ENCODE measurements at places on chromosomes 1 and 21.

GRCh38 chr1:183267646-183268431 lies 81.8 kb downstream of the LAMC2 start:
- no peak for DNase-seq

- DNase-seq, result no peak
Observed at GRCh38 chr1:225388372-225388771, 39.5 kb downstream of the LBR start.

DNA sequence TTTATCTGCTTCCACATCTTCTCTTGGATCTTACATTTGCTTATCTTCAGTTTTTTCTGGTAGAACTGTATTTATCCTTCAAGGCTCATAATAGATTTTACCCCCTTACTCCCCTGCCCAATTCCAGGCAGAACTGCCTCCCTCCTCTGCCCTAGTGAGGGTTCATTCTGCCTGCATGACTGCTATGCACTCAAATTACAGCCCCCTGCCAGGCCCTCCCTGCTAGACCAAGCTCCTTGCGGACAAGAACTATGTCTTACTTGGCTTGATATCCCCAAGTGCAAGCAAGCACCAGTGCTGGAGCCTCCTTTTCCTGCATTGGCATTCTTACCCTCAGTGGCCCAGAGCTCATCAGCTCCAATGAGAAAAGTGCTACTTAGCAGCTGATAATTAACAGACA lies 18.1 kb downstream of the MAPKAPK2 start:
- no peak for DNase-seq

DNA sequence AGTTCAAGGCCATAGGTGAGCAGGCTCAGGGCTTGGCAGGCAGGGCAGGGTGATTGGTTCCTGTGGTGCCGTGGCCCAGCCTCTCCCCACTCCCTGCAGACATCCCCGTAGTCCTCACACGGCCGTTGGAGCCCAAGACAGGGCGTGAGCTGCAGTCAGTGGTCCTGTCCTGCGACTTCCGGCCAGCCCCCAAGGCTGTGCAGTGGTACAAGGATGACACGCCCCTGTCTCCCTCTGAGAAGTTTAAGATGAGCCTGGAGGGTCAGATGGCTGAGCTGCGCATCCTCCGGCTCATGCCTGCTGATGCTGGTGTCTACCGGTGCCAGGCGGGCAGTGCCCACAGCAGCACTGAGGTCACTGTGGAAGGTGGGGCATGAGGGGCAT lies 71.9 kb downstream of the OBSCN start:
- no peak for DNase-seq

- DNase-seq, result no peak
Observed at GRCh38 chr1:1212780-1213344, 1.1 kb downstream of the TNFRSF4 start.

All from kidney glomerular epithelial cell (primary cell).